ENCODE measurements at places on chromosomes 3 and 15.

- DNase-seq, result no peak
Measured at GRCh38 chr3:79994397-79994796, 226.6 kb upstream of the ROBO1 start.

DNA sequence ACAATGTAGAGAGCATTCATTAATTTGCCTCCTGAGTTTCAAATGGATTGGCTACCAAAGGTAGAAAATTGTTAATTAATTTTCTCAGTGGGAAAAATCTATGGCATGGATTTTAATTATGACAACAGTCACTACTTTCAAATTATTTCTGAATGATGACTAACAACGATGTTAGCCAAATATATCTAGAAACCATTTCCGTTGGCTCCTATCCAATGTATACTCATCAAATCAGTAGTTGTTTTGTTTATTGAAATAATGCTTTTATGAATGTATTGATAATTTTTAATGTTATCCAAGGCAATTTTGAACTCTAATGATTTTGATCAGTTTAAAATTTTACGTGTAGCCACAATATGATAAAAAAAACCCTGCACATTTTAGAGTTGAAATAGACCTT, 333.4 kb downstream of the NAALADL2 start:
- no peak for DNase-seq

DNA sequence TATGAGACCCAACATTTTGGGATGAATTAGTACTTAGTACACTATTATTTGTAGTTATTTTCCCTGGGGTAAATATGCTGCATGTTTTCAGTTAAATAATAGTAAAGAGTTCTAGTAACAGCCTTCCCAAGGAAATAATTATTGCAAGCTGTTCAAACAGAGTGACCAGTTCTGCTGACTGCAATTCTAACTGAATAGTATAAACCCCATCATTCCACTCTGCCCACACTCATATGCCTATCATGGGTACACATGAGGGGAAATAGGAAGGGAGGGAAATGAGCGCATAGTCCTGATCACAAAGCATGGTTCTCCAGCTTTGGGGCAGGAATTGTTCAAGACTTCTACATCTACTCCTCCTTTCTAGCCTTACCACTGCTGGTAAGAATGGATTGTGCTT, 18.7 kb downstream of the UQCC5 start:
- no peak for DNase-seq

GRCh38 chr15:79930516-79930915, 33.7 kb upstream of the MTHFS start:
- DNase-seq, result no peak

DNA sequence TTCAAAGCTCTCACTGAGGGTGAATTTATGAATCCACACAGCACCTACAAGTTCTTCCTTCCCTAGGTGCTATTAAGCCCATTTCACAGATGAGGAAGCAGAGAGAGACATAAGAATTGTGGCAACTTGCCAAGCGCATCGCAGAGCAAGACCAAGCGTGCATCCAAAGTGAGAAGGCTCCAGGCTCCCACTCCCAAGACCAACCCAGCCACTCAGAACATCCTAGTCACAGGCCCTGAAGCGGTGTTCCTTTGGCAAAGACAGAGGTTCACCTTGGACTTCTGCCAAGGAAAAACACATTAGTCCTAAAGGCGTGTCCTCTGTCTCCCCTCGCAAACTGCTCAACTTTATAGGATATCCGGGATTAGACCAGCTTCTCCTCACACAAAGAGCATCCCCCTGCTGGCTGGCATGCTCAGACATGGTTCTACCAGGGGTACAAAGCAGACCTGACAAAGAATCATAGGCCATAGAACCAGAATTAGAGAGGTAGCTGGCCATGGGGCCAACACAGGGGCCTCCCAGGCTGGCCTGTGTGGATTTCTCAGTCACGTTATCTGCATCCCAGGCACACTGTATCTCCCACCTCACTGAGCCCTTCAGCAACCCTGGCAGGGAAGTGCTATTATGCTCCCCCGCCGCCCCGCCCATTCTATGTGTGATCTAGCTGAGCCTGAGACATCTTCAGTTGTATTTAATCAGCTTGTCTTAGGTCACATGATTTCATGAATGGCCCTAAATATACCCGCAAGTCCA, 160.2 kb downstream of the FOXP1 start:
- no peak for DNase-seq

DNA sequence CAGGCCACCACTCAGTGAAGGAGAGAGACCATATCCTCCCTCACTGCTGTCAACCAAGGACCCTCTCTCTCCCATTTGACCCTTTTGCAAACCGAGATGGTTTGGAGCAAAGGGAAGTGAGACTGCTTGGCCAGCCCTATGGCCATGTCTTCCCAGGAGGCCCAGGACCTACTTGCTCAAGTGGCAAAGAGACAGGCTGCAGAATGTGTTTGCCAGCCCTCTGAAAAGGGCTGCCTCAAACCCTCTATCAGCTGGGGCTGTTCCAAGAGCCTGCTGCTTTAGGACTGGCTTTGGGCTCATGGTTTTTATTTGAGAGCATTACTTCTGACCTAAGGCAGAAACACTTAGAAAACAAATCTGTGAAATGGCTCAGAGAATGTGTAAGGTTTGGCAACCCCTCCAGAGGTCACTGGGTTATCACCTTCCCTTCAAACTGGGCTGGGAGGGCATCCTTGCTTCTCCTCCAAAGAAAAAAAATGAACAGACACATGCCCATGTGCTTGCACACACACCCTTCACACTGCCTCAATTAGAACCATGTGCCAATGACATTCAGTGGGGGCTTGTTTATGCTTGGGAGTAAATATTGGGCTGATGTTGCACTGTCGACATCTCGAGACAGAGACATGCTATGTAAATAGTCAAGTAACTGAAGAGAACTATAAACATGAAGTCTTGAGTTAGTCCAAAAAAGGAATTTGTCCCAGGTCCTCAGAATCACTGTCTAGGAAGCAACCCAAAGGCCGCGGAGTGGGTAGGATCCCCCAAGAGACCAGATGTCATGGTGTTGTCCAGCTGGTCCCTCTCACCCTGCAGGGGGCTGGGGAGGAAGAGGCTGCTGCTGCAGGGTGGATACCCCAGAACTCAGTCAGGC, 49.8 kb upstream of the CTDSPL start:
- DNase-seq, result no peak

- DNase-seq, result no peak
Measured at GRCh38 chr15:59203008-59203407, 3.6 kb upstream of the LDHAL6B start.

DNA sequence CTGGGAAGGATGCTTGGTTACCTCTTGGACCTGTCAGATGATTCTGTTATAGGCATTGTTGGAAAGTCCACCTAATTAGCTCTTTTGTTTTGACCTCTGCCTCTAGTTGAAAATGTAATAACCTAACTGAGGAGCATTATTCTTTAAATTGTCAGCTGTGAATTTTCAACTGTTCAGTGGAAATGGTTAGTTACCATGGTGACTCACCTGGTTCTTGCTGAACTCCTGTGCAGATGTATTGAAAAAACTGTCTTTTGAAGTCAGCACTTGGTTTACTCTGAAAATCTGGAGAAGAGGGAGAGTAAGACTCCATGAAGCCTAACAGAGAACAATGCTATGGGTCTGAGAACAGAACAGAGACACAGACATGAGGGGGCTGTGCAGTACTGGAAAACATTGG, 72.0 kb downstream of the LARS2 start:
- DNase-seq, result no peak

GRCh38 chr15:60363903-60364611, 33.7 kb downstream of the ANXA2 start:
- DNase-seq, result no peak

- no peak for DNase-seq
Measured at GRCh38 chr15:38642689-38643270, 78.2 kb upstream of the RASGRP1 start.

DNA sequence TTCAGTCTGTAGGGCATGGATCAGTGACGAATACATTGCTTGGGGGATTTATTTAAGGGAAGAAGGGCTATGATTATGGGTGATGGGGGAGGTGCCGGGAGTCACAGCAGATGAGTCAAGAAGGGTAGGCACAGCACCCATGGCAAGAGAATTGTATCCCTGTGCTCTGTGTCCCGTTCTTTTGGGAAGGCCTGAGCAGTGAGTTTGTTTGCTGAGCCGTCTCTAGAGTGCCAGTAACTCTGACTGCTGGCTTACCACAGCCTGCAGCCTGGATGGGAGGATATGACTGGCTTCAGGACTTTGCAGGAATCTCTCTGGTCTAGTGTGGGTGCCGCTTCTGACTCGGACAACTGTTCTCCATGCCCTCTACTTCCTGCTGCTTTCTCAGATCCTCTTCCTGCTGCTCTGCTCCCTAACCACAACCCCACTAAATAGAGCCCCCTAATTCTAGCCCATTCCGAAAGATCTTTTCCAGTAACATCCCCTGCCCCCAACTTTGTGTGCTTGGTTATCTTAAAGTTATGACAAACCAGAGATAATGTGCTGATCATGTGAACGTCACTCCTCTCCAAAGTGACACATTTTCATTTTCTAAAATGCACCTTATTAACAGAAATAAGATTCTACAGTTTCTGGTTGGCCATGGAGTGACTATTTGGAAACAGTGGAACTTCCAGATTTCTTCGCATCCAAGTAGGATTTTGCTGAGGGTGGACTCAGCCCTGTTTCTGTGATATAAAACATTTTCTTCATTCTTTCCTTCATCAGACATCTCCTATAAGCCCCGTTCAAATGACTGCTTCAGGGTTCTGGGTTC, 239.0 kb downstream of the SLCO3A1 start:
- no peak for DNase-seq

DNA sequence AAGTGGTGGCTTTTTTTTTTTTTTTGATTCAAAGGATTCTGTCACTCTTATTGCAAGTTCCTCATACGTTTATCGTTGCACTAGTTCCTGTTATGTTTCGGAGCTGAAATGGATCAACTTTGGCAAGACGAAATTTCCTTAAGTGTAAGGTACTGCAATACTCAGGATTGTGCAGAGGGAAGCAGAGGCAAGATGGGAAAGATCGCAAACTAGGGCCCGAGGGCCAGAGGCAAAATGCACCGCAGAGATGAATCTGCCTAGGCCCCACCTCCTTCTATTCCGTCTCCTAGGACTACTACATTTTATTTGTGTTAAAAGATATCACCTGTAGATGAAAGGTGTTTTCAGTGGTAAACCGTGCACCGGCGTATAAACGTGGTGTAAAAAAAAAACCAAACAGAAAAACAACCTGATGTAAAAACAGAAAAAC, 331 bp downstream of the RNU6-1 start:
- DNase-seq, result no peak

GRCh38 chr3:95394286-95394685, 1331.4 kb downstream of the NSUN3 start:
- DNase-seq, result no peak

DNA sequence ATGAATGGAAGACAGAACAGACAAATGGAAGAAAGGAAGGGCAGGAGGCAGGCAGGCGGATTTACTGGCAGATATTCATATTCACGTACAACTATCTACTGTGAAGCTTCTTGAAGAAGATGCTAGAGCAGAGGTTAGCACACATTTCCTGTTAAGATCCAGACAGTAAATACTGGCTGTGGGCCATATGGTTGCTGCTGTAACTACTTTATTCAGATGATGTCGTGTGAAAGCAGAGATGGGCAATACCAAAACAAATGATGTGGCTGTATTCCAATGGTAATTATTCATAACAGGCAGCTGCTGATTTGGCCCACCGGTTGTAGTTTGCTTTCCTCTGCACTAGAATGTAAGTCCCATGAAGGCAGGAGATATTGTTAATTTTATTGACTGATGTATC, 115.7 kb upstream of the PRTG start:
- DNase-seq, result no peak

DNA sequence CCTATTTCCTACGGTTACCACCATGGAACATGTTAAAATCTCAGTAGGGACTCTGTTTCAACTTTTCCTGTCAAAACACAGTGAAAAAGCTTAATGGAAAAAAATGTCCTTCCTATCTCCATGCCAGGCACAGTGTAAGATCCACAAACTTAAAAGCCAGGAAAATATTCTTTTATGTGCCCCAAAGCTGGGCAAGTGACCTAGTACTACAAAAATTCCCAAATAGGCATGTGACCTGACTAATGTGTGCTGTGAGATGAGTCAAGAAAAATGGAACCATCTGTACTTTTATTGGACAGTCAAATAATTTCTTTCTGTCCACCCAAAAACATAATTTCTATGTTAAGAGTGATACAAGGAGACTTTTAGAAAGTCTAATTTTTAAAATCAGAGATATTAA, 406.0 kb downstream of the ZBTB20 start:
- DNase-seq, result no peak

- DNase-seq, result no peak
Measured at GRCh38 chr15:48636511-48636910, 9.0 kb downstream of the FBN1 start.

GRCh38 chr3:43966530-43966929, 275.2 kb upstream of the TOPAZ1 start:
- no peak for DNase-seq

- DNase-seq, result no peak
Measured at GRCh38 chr3:10319804-10320203, 1.1 kb downstream of the SEC13 start.

DNA sequence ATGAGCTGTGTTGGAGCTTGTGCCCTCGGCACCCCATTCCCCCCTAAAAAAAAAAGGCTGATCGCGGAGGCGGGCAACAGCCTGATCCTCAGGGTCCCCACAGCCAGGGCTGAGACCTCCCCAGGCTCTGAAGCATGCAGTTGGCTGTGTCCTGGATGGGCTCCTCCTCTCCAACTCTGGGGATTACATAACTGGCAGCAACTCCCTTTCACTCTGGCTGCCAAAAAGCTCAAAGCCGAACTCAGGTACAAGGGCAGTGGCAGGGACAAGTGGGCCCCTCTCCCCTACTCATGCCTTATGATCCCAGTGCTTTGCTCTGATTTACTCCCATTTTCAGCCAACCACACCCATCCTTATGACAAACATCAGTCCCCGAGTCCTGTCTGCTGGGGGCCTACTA, 18.3 kb downstream of the TPRA1 start:
- no peak for DNase-seq

DNA sequence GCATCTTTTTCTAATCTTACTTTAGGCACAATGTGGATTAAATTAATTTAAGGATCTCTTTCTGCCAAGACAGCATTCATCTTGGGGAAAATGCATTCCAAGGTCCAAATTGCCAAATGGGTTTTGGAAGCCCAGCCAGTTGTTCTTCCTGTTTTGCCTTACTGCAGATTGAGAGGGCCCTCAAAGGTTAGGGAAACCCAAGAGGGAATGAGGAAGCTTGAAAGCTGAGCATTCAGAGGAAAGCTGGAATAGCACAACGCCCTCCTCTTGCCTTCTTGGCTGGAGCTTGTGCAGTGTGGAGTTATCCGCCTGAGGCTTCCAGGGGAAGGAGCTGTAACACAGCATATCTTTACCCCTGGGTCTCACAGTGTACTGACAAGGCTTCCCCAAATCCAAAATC, 18.2 kb upstream of the SACM1L start:
- no peak for DNase-seq

All from SW 1271 (cell line).